CD4-positive, alpha-beta memory T cell (primary cell): ENCODE measurements at places on chromosomes 16 and 17. TPM values are rescaled to one million over a fixed set of nuclear protein-coding genes. Genes with fewer than 3 reads are reported as not detected.
A peak's percentile ranks its signal among the peaks of the same experiment; 100 is the strongest.

DNA sequence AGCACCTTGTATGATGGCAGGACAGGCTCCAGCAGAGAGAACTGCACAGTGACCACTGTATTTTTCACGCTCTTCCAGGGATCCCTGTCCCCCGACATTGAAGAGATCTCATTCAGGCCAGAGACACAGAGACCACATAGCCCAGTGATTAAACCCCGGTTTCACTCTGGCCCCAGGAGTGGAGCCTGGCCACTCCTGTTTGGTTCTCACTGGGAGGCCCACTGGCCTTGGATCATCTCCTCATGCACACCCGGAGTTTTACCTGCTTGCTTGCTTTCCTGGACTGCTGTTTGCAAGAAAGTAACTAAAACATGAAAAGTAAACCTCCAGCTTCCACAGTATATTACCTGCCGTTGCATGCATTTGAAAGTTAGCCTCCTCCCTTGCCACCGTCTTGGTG is 13.2 kb upstream of the CLEC18C start:
- H3K36me3 ChIP-seq: peaks cover 61% of the 10 kb centered on the region
- no peak overlapping the region for H3K27ac ChIP-seq
- H3K27me3 ChIP-seq: no peaks in the 10 kb centered on the region
- DNase-seq: no peak

DNA sequence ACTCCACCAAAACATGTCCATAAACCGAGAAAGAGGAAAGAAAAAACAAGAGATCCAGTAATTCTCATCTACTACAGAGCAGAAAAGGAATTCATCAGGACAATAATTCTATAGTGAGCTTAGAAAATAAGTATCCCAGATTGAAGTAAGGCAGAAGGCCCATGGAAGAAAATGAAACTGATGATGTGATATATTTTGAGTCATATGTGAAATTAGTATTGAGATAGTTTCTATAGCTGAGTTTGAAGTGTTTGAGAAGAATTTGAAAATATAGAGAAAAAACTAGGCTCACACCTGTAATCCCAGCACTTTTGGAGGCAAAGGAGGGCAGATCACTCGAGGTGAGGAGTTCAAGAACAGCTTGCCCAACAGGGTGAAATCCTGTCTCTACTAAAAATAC is 19.7 kb downstream of the LUC7L3 start:
- H3K36me3 ChIP-seq: peaks cover 60% of the 10 kb centered on the region
- no peak overlapping the region for H3K27ac ChIP-seq
- H3K27me3 ChIP-seq: no peaks in the 10 kb centered on the region
- H3K4me1 ChIP-seq: peaks cover 29% of the 10 kb centered on the region

Gene OVCA2
- polyA plus RNA-seq: 49.6 TPM

Gene MYH1
- polyA plus RNA-seq: not detected

- no peaks in the 10 kb centered on the region for H3K36me3 ChIP-seq
- no peaks in the 10 kb centered on the region for H3K27me3 ChIP-seq
- no peak overlapping the region for H3K4me3 ChIP-seq
- H3K4me1 ChIP-seq: peaks cover 12% of the 10 kb centered on the region
Measured at GRCh38 chr17:4509923-4510617, 11.4 kb downstream of the SPNS2 start.

GRCh38 chr16:86384980-86385379 is 125.3 kb upstream of the FOXF1 start:
- H3K4me3 ChIP-seq: no peak overlapping the region
- no peak for DNase-seq
- H3K36me3 ChIP-seq: no peaks in the 10 kb centered on the region
- H3K27ac ChIP-seq: no peak overlapping the region

- peak; percentile 41 for DNase-seq
- no peak overlapping the region for H3K4me3 ChIP-seq
- no peaks in the 10 kb centered on the region for H3K36me3 ChIP-seq
- H3K4me1 ChIP-seq: peaks cover 22% of the 10 kb centered on the region
Measured at GRCh38 chr17:41133880-41134735, 6.2 kb downstream of the KRTAP4-6 start.

- no peak overlapping the region for H3K4me3 ChIP-seq
- peaks cover 42% of the 10 kb centered on the region for H3K36me3 ChIP-seq
- no peak for DNase-seq
- H3K27me3 ChIP-seq: no peaks in the 10 kb centered on the region
- H3K27ac ChIP-seq: no peak overlapping the region
Measured at GRCh38 chr16:28164140-28164539, 47.6 kb downstream of the XPO6 start.

Gene DNAH9
- not detected for polyA plus RNA-seq

- no peak overlapping the region for H3K4me3 ChIP-seq
- no peaks in the 10 kb centered on the region for H3K27me3 ChIP-seq
- DNase-seq: no peak
Measured at GRCh38 chr17:69818467-69818866, 256.6 kb upstream of the KCNJ16 start.

Gene MEIOB
- polyA plus RNA-seq: not detected

DNA sequence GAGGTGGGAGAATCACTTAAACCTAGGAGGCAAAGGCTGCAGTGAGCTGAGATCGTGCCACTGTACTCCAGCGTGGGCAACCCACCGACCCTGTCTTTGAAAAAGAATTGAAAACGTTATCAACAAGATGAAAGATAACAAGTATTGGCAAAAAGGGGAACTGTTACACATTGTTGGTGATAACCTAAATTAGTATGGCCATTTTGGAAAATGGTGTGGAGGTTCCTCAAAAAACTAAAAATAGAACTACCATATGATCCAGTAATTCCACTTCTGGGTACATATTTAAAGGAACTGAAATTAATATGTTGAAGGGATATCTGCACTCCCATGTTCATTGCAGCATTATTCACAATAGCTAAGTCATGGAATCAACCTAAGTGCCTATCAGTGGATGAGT is 61.0 kb downstream of the ABHD15 start:
- DNase-seq: no peak
- peaks cover 21% of the 10 kb centered on the region for H3K36me3 ChIP-seq
- no peaks in the 10 kb centered on the region for H3K27me3 ChIP-seq
- H3K27ac ChIP-seq: no peak overlapping the region
- H3K4me1 ChIP-seq: no peaks in the 10 kb centered on the region

GRCh38 chr17:21212826-21213637 is 929 bp downstream of the TMEM11 start:
- H3K4me1 ChIP-seq: peaks cover 39% of the 10 kb centered on the region
- H3K4me3 ChIP-seq: peak overlapping the region; percentile 94
- no peaks in the 10 kb centered on the region for H3K27me3 ChIP-seq

Gene FBF1
- 3.7 TPM for polyA plus RNA-seq

Gene ZPBP2
- polyA plus RNA-seq: not detected

- no peak overlapping the region for H3K27ac ChIP-seq
- H3K36me3 ChIP-seq: no peaks in the 10 kb centered on the region
- DNase-seq: no peak
- no peaks in the 10 kb centered on the region for H3K27me3 ChIP-seq
- H3K4me3 ChIP-seq: no peak overlapping the region
- no peaks in the 10 kb centered on the region for H3K4me1 ChIP-seq
Measured at GRCh38 chr17:74690409-74690825, 22.3 kb downstream of the CD300LF start.

Gene MYO15A
- 0.14 TPM for polyA plus RNA-seq

- H3K27me3 ChIP-seq: peaks cover 12% of the 10 kb centered on the region
- H3K4me3 ChIP-seq: no peak overlapping the region
- no peak for DNase-seq
- H3K36me3 ChIP-seq: no peaks in the 10 kb centered on the region
- peaks cover 52% of the 10 kb centered on the region for H3K4me1 ChIP-seq
Measured at GRCh38 chr17:42682722-42683403, 532 bp downstream of the CNTNAP1 start.

DNA sequence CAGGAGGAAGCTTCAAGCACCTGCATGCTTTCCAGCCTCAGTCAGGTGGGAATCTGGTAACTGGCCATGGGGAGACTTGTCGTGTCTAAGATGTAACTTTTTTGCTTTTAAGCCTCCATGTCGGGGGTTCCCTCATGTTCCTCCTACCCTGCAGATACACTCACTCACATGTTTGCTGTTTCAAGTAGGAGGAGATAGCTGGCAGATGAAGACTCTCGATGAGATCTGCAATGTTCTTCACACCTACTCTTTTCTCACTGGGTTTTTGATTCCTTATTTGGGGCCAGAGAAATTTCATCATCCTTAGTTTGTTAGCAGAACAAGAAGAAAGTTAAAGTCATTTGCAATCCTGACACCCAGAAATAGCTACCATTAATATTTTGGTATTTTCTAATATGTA is 24.7 kb downstream of the UTP4 start:
- H3K27me3 ChIP-seq: no peaks in the 10 kb centered on the region
- no peak overlapping the region for H3K4me3 ChIP-seq

Gene CARD14
- polyA plus RNA-seq: 0.07 TPM

GRCh38 chr17:79948945-79949655 is 86.6 kb downstream of the TBC1D16 start:
- DNase-seq: no peak
- no peak overlapping the region for H3K4me3 ChIP-seq
- H3K4me1 ChIP-seq: no peaks in the 10 kb centered on the region
- no peak overlapping the region for H3K27ac ChIP-seq
- no peaks in the 10 kb centered on the region for H3K36me3 ChIP-seq

DNA sequence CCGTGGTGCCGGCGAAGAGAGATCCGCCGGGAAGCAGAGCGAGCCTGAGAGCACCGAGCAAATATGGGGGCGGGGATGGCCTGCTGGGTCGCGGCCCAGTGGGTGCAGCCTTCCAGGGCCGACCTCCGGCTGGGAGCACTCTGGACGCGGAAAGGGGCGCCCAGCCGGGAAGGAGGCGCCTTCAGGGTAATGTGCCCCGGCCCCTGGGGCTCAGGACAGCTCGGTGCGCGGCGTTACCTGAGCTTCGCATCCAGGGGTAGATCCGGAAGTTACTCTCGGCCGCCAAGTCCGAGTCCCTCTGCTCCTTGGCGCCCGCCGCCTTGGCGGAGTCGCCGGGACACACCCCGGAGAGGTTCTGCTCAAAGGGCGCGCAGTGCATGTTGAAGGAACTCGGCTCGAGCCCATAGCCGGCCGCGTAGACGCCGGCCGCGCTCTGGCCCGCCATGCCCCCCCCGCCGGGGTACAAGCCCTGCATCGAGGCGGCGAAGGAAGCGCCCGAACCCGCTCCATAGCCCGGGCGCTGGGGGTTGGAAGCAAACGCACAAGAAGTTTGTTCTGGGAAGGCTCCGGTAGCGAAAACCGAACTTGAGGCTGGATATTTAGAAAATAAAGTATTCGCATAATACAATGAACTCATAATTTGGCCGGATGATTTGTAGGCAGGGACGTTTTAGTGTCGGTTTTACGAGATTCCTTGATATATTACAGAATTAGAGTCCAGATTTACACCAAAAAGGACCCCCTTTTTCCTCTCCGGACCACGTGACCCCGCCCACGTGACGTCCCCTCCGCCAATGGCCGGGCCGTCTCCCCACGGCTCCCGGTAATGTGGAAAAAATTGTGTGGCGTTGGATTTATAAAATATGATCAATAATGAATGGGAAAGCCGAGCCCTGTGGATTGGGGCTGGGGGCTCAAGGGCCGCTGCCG is at the start of gene HOXB7:
TSS of gene HOXB7 (minus strand) at position 736 of the 930 bp plus-strand sequence. CDS start at position 637, 99 bp downstream.
- peaks cover 47% of the 10 kb centered on the region for H3K27me3 ChIP-seq
- DNase-seq: peak; percentile 50
- H3K4me1 ChIP-seq: peaks cover 51% of the 10 kb centered on the region
- no peaks in the 10 kb centered on the region for H3K36me3 ChIP-seq
- H3K27ac ChIP-seq: no peak within 1 kb of the TSS

GRCh38 chr16:86531191-86531545 is 20.8 kb downstream of the FOXF1 start:
- H3K27me3 ChIP-seq: no peaks in the 10 kb centered on the region
- no peaks in the 10 kb centered on the region for H3K4me1 ChIP-seq
- H3K4me3 ChIP-seq: no peak overlapping the region
- no peak overlapping the region for H3K27ac ChIP-seq
- DNase-seq: no peak
- H3K36me3 ChIP-seq: no peaks in the 10 kb centered on the region

GRCh38 chr16:19588661-19589060 is 33.2 kb downstream of the VPS35L start:
- no peak overlapping the region for H3K4me3 ChIP-seq
- H3K36me3 ChIP-seq: peaks cover 16% of the 10 kb centered on the region
- no peak for DNase-seq
- H3K4me1 ChIP-seq: no peaks in the 10 kb centered on the region
- H3K27me3 ChIP-seq: no peaks in the 10 kb centered on the region

Gene MGAT5B
- polyA plus RNA-seq: 0.25 TPM

GRCh38 chr16:1346422-1347285 is 5.0 kb downstream of the TSR3 start:
- peaks cover 28% of the 10 kb centered on the region for H3K4me1 ChIP-seq
- no peak overlapping the region for H3K4me3 ChIP-seq
- peaks cover 17% of the 10 kb centered on the region for H3K36me3 ChIP-seq
- H3K27ac ChIP-seq: no peak overlapping the region
- H3K27me3 ChIP-seq: no peaks in the 10 kb centered on the region
- peak; percentile 36 for DNase-seq

DNA sequence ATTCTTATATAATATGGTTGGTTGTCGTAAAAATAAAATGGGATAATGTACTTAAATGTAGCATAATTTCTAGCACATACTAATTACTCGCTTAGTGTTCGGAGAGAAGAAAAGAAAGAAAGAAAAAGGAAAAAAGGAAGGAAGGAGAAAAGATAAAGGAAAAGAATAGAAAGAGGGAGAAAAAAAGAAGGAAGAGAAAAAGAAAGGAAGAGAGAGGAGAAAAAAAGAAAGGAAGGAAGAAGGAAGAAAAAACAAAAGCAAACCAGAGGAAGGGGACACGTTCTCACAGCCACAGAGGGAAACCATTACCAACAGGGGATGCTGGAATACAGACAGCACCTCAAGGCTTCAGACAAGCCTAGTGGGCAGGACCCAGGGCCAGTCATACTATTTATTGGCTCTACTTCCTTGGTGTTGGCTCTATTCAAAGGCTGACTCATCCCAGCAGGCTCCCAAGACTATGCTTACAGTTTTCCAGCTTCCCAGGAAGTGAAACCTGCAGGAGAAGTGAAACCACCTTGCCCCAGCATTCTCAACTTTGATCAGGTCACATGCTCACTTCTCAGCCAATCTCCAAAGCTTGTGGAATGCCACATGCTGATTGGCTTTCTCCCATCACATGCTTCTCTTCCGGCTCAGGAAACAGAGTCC is 273.5 kb upstream of the IRX5 start:
- H3K27me3 ChIP-seq: no peaks in the 10 kb centered on the region
- H3K4me3 ChIP-seq: no peak overlapping the region
- no peak for DNase-seq
- no peaks in the 10 kb centered on the region for H3K4me1 ChIP-seq
- no peaks in the 10 kb centered on the region for H3K36me3 ChIP-seq
- no peak overlapping the region for H3K27ac ChIP-seq

Gene ZP2
- polyA plus RNA-seq: not detected

Gene FMNL1
- 64.4 TPM for polyA plus RNA-seq

GRCh38 chr17:31373150-31374093 is 18.1 kb upstream of the RAB11FIP4 start:
- H3K4me3 ChIP-seq: no peak overlapping the region
- H3K4me1 ChIP-seq: peaks cover 9% of the 10 kb centered on the region
- DNase-seq: peak; percentile 67
- no peaks in the 10 kb centered on the region for H3K27me3 ChIP-seq
- H3K27ac ChIP-seq: no peak overlapping the region
- no peaks in the 10 kb centered on the region for H3K36me3 ChIP-seq

Gene CIITA
- 1.6 TPM for polyA plus RNA-seq

GRCh38 chr17:1179818-1180742 is at the start of gene ABR:
Gene ABR, minus strand, starts transcription at chr17:1179981. Its CDS starts 254 bp downstream, at chr17:1179727.
- no peaks in the 10 kb centered on the region for H3K27me3 ChIP-seq
- H3K27ac ChIP-seq: peak within 1 kb of the TSS; percentile 35
- H3K4me1 ChIP-seq: peaks cover 10% of the 10 kb centered on the region
- no peaks in the 10 kb centered on the region for H3K36me3 ChIP-seq
- no peak within 1 kb of the TSS for H3K4me3 ChIP-seq
- peak; percentile 51 for DNase-seq

Gene SLFN12
- polyA plus RNA-seq: 2.0 TPM
